Osteoblast (primary cell): ENCODE measurements at places on chromosomes 1 and 21.
A peak's percentile ranks its signal among the peaks of the same experiment; 100 is the strongest.

- no peak for DNase-seq
Observed at GRCh38 chr1:55128418-55128995, 86.7 kb downstream of the USP24 start.

GRCh38 chr1:21899987-21900386 is 37.1 kb downstream of the HSPG2 start:
- DNase-seq: peak; percentile 48

DNA sequence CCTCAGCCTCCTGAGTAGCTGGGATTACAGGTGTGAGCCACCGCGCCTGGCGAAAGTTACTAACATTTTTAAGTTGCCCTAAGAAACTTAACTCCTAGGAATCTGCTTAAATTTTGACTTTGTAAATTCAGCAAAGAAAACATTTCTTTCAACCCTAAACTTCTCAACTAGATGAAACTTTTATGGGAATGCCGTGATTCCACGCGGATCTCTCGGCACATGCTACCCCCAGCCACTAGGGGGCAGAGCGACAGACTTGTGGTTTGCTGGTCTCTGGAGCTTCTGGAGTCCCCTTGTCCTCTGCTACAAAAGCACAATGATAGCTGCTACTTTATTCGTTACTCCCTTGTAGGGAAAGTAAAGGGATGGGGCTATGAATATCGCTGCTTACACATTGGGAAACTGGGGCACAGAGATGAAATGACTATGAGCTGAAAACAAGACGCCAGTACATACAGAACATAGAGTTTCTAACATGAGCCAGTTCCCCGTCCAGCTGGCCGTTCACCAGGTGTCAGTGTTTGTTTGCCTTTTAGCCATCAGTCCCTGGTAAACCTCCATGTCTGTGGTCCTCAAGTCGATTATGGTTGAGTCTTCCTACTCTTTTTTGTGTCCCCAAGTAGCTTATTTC is 114.7 kb downstream of the PBX1 start:
- DNase-seq: peak; percentile 79

DNA sequence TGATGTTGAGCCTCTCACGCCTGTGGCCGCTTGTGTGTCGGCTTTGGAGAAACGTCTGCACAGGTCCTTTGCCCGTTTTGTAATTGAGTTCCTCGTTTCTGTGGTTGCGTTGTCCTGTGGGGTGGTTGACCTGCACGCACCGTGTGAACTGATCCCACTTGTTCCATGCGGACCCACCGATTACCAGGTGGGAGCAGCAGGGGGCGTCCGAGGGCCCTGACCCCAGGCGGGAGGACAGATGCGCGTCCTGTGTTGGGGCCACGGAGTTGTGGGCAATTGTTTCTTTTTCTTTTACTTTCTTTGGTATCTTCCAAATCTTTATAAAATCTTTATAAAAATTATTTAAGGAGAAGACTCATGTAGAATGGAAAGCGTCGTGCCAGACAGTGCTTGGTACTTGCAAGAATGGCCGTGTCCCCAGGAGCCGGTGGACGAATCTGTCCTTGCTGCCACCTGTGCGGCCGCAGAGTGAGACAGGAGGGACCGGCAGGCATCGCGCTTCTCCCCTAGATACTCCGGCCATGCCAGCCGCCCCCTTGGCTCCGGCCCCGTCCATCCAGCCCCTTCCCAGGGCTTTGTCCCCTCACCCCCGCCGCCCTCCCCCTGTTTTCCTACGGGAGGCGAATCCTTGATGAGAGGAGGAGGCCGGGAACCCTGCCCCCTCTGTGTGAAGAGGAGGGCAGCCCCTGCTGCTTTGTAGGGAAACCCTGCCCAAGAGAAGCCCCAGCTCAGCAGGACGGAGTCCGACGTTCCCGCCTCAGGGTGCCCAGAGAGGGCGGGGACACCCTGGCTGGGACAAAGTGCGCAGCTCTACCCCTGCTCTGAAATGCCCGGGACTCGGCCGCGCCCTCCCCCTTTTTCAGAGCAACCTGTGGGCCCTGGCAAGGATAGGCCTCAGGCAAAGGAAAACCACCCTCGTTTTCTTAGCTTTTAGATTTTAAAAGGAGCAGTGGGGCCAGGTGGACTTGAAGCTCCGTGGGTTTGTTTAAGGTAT is 41.7 kb downstream of the PRKCZ start:
- DNase-seq: peak; percentile 94

DNA sequence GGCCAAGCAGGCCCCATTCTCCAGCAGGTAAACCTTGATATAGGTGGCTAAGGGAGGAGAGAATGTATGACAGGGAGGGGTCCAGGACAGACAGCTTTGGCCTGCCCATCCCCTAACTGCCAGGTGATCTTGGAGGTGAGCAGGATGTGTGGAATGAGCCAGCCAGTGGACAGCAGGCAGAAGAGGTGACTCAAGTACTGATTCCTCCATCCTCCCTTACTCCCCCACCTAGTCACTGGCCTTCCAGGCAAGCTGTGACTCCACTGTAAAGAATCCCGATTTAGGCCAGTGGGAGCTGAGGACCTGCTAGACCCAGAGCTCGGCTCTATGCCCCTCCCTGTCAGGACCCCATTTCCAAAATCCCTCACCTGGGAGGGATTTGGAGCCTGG is 36.6 kb downstream of the RIMS3 start:
- peak; percentile 29 for DNase-seq
